ENCODE measurements at places on chromosomes 12 and 14.

DNA sequence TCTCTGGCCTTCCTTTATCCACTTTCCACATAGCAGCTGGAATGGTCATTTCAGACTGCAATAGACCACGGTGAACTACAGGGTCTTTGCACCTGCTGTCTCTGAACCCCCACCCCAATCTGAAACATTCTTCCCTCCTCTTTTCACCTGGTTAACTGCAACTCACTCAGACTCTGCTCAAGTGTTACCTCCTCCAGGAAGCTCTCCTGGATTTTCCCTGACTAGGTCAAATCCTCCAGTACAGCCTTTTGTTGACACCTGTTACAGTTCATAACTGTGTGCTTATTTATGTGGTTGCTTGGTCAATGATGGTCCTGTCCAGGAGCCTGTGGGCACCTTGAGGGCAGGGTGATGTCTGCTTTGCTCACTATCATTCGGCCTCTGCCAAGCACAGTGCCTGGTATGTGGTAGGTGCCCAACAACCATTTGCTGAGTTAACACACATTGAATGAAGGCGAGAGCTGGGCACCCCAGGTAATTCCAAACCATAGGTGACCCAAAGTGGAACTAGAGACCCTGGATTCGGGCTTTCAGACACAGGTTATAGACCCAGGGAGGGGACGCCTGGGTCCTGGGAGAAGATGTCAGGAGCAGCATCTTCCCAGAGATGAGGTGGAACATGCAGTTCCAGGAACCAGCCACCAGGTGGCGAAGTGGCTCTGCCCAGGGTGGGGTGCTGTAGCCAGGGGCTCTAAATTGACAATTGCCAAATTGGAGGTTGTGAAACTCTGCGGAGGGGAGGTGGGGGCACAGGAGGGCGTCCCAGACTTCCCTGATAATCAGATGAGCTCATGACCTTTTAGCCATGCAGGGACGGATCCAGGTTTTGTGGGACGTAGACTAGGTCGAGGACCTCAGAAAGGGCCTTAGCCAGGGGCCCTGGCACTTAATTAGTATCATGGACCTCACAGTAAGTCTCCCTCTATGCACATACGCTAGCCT lies 28.1 kb downstream of the TRPV4 start:
- peak; percentile 13 for DNase-seq

GRCh38 chr14:83870546-83871270 lies 1659.2 kb upstream of the FLRT2 start:
- DNase-seq, result no peak

DNA sequence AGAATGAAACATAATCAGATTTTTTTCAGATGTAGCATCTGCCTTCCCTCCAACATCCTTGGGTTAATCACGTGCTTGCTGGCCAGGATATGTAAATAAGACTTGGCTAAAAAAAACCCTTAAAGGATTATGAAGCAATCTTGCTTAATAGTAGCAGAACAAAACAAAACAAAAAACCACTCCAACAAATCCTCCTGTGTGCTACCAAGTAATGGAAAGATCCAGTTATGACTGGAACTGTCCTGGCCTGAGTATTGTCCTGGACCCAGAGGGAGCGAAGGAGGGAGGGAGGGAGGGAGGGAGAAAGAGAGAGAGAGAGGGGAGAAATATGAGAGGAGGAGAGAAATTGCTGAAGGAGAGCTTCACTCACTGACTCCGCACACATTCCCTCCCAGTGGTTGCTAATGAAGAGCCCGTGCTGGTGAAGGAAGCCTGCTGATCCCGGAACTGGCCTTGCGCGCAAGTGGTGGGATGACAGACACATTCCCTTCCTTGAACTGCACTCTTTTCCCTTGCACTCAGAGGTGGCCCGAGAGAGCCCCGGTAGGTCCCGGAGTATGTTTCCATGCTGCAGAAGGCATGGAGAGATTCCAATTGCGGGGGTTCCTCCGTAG lies 57.2 kb downstream of the HMGA2 start:
- DNase-seq, result no peak

GRCh38 chr14:30990770-30991169 lies 34.7 kb upstream of the AP4S1 start:
- DNase-seq, result no peak

DNA sequence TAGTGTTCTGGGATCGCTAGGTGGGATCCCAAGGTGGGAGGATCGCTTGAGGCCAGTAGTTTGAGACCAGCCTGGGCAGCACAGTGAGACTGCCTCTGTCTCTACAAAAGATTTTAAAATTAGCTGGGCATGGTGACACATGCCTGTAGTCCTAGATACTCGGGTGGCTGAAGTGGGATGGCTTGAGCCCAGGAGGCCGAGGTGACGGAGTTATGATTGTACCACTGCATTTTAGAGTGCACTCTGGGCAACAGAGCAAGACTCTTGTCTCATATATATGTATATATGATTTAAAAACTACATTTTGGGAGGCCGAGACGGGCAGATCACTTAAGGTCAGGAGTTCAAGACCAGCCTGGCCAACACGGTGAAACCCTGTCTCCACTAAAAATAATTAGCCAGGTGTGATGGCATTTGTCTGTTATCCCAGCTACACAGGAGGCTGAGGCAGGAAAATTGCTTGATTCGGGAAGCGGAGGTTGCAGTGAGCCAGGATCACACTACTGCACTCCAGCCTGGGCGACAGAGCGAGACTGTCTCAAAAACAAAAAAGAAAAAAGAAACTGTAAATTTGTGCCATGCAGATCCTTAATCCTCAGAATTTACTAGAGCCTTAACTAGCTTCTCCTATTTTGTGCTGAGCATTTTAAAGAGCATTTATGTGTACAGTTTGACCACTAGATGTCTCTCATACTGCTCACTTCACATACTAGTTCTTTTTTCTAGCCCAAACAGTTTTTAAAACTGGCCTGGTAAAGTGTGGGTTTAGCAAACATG lies 114.8 kb downstream of the MON2 start:
- peak; percentile 43 for DNase-seq

GRCh38 chr14:51023964-51024363 lies 70.9 kb downstream of the TRIM9 start:
- DNase-seq, result peak; percentile 68

All from hypothalamus (tissue), 51 donors.